Transverse colon (tissue), 4 donors: ENCODE measurements at places on chromosomes 1 and 21. TPM values are rescaled to one million over a fixed set of nuclear protein-coding genes. Genes with fewer than 3 reads are reported as not detected.

- DNase-seq: no peak
Measured at GRCh38 chr1:117341123-117341522, 26.1 kb upstream of the MAN1A2 start.

GRCh38 chr1:221161571-221162041 is 282.4 kb downstream of the HLX start:
- no peak for DNase-seq

GRCh38 chr1:42453386-42453785 is 2.4 kb downstream of the ZMYND12 start:
- no peak for DNase-seq

DNA sequence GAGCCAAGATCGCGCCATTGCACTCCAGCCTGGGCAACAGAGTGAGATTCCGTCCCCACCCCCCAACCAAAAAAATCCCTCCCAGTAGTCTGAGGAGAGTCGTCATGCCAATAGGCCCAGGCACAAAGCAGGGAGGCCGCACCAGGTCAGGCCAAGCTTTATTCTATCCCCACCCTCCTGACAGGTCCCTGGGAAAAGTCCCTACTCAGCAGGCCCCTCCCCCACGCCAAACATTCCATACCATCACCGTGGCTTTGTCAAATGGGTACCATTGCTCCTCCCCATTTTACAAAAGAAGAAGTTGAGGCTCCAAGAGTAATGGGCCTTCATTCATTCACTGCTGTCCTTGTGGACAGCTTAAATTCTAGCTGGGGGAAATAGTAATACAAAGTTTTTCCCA is 5.3 kb downstream of the GPR3 start:
- DNase-seq: no peak

DNA sequence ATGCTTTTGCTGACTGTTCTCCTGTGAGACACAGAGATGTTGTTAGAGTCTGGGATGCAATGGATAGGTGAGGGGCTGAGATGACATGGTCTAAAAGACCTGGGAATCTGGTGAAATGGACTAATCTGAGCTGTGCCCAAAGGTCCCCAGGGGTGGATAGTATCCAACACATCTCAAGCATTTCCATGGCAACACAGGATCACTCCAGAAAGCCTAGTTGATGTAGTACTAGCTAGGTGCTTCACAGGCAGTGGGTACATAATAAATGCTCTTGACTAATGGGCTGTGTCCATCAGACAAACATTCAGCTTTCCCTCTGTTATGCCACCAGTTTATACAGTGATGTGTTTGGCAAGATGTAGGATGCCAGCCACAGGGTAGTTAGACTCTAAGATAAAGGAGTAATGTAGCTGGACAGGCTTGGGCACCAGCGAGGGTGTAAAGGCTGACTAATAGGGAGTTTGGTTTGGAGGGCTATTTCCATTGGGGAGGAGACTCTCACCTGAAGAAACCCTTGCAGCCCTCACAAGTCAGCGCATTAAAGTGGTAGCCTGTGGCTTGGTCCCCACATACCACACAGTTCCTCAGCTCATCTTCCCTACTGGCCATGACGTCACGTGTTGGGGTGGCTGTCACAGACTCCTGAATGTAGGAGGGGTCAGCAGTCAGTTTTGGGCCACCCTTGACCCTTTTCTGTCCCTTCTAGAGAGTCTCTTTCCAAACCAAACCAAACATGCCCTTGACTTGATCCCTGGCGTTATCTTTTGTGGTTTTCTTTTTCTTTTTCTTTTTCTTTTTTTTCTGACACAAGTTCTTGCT is 1.8 kb downstream of the NR1I3 start:
- DNase-seq: no peak

GRCh38 chr1:168297019-168297730 is 16.5 kb downstream of the TBX19 start:
- DNase-seq: no peak

DNA sequence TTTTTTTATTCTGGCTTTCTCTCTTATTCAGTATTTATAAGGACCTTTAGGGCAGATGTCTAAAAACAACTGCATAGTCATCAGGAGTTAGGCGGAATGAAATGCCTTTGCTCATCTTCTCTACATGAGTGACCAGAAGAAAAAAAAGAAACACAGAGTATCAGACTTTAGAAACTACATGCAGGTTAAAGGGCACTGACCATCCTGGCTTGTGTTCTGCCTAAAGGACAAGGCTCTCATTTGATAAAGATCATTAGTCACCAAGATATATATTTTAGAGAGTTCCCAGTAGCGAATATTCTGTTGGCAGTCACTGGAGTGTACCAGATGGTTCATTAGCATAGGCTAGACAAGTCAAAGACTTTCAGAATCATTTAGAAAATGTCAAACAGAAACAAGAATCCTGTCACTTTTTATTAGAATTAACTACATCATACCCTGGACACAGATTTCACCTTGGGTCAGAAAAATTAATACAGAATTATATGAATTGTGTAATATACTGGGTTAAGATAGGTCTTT is 145.6 kb downstream of the NR5A2 start:
- no peak for DNase-seq

GRCh38 chr1:157966031-157966537 is 27.4 kb upstream of the KIRREL1 start:
- peak; percentile 67 for DNase-seq

The RPTN gene
- total RNA-seq: not detected

The ASCL5 gene
- total RNA-seq: not detected

The AMPD1 gene
- 1.9 TPM for total RNA-seq

The HES4 gene
- 140 TPM for total RNA-seq

The CLCA4 gene
- 1,108 TPM for total RNA-seq

The GPX7 gene
- total RNA-seq: 5.0 TPM

The RPE65 gene
- not detected for total RNA-seq

The CRB1 gene
- not detected for total RNA-seq

The HMCN1 gene
- 1.1 TPM for total RNA-seq

The WARS2 gene
- total RNA-seq: 6.4 TPM

The RNU1-4 gene
- under 0.01 TPM for total RNA-seq

The STXBP3 gene
- total RNA-seq: 84.2 TPM
